ENCODE measurements at places on chromosomes 3 and 15. TPM values are rescaled to one million over a fixed set of nuclear protein-coding genes. Genes with fewer than 3 reads are reported as not detected.

Gene CNTN4
- 0.17 TPM for total RNA-seq

Gene ILDR1
- not detected for total RNA-seq

Gene FAM3D
- total RNA-seq: 0.51 TPM

Gene FAM81A
- not detected for total RNA-seq

Gene FRMD5
- total RNA-seq: 3.4 TPM

Gene PCOLCE2
- 0.23 TPM for total RNA-seq

Gene PAQR9
- total RNA-seq: not detected

Gene LCTL
- not detected for total RNA-seq

Gene MASP1
- total RNA-seq: 2.3 TPM

Gene SH3GL3
- not detected for total RNA-seq

Gene CKMT1A
- not detected for total RNA-seq

Gene CPN2
- not detected for total RNA-seq

Gene RARB
- total RNA-seq: 1.5 TPM

Gene BOC
- under 0.01 TPM for total RNA-seq

Gene DCP1A
- total RNA-seq: 11.2 TPM

Gene SLC12A1
- under 0.01 TPM for total RNA-seq

Gene CXCR6
- total RNA-seq: not detected

Gene FAM107A
- 2.9 TPM for total RNA-seq

Gene THBS1
- total RNA-seq: 7,970 TPM

Gene AQR
- 36.7 TPM for total RNA-seq

Gene GOLGA6L26
- not detected for total RNA-seq

Gene MESD
- 24.3 TPM for total RNA-seq

Gene TPRG1
- total RNA-seq: not detected

Gene HMCES
- 40.0 TPM for total RNA-seq

Gene GHSR
- total RNA-seq: not detected

Gene MYD88
- total RNA-seq: 29.9 TPM

Gene MCTP2
- 9.0 TPM for total RNA-seq

Gene RASL12
- total RNA-seq: not detected

Gene DNAH1
- total RNA-seq: 5.6 TPM

Gene OR4M2
- not detected for total RNA-seq
